NCI-H187 treated with DMSO at 0.1 percent for 48 hours (cell line): ENCODE measurements at places on chromosomes 3 and 15.

- no peak for DNase-seq
Observed at GRCh38 chr15:56428821-56429458, 36.0 kb downstream of the MNS1 start.

- DNase-seq, result no peak
Observed at GRCh38 chr3:15823092-15823491, 25.3 kb upstream of the ANKRD28 start.

- no peak for DNase-seq
Observed at GRCh38 chr15:46701346-46701745, 1016.0 kb upstream of the SEMA6D start.

DNA sequence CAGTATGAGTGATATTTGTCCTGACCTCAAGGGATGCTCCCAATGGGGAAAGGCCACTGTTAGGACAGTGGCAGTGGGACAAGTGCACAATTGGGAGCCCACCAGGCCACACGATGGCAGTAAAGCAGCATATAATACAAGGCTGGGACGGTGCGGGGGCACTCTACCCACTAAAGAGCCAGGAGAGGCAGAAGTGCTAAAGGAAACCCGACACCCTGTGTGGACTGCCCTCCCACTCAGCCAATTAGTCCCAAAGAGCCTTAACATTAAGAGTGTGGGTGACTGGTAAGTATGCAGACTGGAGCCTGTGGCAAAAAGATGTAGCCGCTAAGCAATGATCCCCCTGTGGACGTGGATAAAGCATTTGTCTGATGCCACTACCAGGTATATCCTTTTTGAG lies 8.2 kb upstream of the ZNF589 start:
- peak; percentile 78 for DNase-seq

DNA sequence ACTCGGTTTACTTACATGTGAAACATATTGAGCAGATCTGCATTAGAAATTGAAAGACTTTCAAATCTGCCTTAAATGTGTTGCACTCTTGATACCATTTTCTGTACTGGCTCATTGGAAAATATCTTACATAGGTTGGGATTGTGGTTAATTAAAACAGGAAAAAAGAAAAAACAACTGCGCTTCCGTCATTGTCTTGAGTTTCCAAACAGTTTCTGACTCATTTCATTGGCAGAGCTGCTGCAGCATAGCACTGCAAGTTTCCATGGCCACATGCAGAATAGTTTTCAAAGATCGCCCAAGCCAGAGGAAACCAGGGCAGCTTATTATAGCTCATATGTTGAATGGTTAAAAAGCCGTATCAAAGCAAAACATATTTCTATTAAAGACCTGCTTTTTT lies 446.6 kb upstream of the BCHE start:
- no peak for DNase-seq
